ENCODE measurements at places on chromosomes 6 and 20.

DNA sequence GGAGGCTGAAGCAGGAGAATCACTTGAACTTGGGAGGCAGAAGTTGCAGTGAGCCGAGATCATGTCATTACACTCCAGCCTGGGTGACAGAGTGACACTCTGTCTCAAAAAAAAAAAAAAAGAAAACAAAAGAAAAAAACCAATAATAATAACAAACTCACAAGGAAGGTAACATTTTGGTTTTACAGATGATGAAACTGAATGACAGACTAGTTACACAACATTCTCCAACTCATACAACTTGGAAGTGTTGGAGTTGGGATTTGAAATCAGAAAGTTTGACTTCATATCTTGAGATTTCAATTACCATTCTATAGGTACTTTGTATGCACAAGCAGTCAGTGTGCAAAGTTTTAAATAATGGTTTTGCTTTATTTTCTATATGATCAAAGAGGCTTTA is 10.2 kb downstream of the TPD52L1 start:
- DNase-seq: no peak

- DNase-seq: no peak
Measured at GRCh38 chr6:16060039-16060438, 68.8 kb upstream of the MYLIP start.

GRCh38 chr6:119334535-119335264 is 14.9 kb downstream of the MAN1A1 start:
- no peak for DNase-seq

- no peak for DNase-seq
Measured at GRCh38 chr20:24915440-24915839, 33.6 kb upstream of the CST7 start.

- DNase-seq: no peak
Measured at GRCh38 chr6:8651998-8652397, 216.7 kb upstream of the SLC35B3 start.

- DNase-seq: no peak
Measured at GRCh38 chr6:40392589-40392988, 194.6 kb downstream of the LRFN2 start.

DNA sequence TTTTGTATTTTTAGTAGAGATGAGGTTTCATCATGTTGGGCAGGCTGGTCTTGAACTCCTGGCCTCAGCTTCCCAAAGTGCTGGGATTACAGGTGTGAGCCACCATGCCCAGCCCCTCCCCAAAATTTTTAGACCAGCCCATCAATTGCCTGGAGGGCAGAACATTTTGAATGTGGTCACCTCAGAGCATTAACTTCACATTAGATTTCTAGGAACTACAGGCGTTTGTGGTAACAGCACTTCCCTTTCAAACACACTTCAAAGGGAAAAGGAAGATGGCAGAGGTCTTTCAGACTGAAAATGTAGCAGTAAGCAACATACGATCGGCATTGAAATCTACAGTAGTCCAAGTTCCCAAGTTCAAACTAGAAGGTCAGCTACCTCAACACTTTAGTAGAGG is 12.3 kb upstream of the SLA2 start:
- DNase-seq: no peak

DNA sequence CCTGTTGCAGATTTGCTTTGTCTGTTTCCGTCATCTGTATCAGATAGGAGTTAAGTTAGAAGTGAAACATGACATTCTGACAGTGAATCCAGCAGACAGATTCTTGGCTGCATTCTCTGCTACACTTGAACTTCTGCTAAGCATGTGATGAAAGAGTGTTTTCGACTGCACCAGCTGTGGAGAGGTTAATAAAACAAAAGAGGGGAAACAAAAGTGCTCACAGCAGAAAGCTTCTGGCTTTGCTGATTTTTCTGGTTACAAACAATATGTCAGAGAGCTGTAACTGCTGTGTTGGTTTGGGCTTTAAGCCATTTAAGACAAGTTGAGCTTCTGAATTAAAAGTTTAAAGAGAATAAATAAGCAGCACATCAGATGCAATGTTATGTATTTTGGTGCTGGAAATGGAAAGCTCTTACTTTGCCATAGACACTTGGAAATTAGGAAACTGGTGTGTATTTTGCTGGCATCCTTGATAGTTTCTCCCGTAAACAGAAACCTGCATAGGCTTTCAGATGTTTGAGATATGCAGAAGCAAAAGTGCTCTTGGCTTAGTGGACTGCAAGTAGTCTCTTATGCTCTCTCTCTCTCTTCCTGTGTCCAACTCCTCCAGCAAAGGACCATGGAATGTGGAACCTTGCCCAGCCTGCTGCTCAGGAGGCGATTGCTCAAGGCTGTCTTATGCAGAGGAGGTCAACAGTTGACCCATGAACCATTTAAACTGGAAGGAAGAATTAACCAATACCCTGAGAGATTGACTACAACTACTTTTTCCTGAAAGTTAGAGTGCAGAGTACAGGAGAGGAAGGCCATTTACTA is 104.9 kb downstream of the RPS12 start:
- DNase-seq: no peak

- no peak for DNase-seq
Measured at GRCh38 chr20:615514-615913, 5.4 kb upstream of the TCF15 start.

- DNase-seq: no peak
Measured at GRCh38 chr20:5973172-5973571, 22.7 kb downstream of the MCM8 start.

- no peak for DNase-seq
Measured at GRCh38 chr20:50421356-50422340, 88.5 kb upstream of the PTPN1 start.

DNA sequence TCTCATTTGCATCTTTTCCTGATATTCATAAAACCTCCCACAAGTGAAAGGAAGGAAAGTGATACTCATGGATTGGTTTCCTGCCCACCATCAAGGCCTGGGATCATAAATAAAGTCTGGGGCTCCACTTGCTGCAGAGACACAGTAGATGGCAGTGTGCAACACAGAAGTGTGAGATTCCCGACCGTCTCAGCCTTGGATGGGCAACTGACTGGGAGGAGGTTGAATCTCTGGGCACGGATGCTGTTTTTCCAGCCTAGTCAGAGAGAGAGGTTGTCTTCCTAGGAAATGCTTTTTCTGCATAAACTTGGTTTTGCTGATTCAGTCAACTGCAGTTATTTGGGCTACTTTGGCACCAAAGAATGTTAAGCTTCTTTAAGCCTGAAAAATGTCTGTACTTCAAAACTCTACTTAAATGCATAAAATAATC is 9.9 kb upstream of the RFPL4B start:
- DNase-seq: no peak

GRCh38 chr6:159701413-159701999 is 8.5 kb upstream of the SOD2 start:
- no peak for DNase-seq

GRCh38 chr6:114783083-114783482 is 440.3 kb upstream of the HS3ST5 start:
- DNase-seq: no peak

GRCh38 chr20:63142933-63143332 is 73.0 kb downstream of the YTHDF1 start:
- no peak for DNase-seq

- DNase-seq: no peak
Measured at GRCh38 chr6:14224359-14225103, 107.0 kb downstream of the CD83 start.

- no peak for DNase-seq
Measured at GRCh38 chr6:102525336-102525735, 1131.8 kb downstream of the GRIK2 start.

GRCh38 chr20:8523684-8524083 is 391.6 kb downstream of the PLCB1 start:
- no peak for DNase-seq
